ENCODE measurements at places on chromosomes 1 and 21. TPM values are rescaled to one million over a fixed set of nuclear protein-coding genes. Genes with fewer than 3 reads are reported as not detected.

- DNase-seq, result no peak
These were observed 83.5 kb upstream of the VANGL1 start for GRCh38 chr1:115558275-115558674.

Gene TEX38
- polyA plus RNA-seq, result 0.35 TPM

- peak; percentile 64 for DNase-seq
These were observed 905 bp downstream of the BTBD19 start for GRCh38 chr1:44808938-44809917.

Gene GPR89A
- polyA plus RNA-seq, result 16.4 TPM

DNA sequence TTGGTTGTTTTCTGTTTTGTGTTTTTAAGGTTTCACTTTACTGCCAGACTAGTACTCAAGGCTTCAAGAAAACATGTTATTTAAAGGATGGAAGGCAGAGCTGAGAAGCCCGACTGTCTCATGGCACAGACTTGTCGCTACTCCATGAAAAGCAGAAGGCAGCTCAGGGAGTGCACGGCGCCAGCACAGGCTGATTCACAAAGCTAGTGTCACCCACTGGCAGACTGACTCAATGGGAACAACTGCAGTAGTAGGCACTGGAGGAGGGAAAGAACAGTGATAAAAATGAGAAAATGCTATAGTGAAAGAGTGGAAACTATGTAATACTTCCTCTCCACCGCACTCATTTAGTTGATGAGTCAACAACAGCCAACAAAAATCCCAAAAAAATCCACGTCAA, 14.7 kb downstream of the HSF2BP start:
- DNase-seq, result no peak

Gene OR2L13
- not detected for polyA plus RNA-seq

Gene CR1
- polyA plus RNA-seq, result 0.05 TPM

Gene IGSF3
- 2.0 TPM for polyA plus RNA-seq

Gene SPRR3
- 2.8 TPM for polyA plus RNA-seq

- no peak for DNase-seq
These were observed 458.2 kb upstream of the DAB1 start for GRCh38 chr1:57882072-57882471.

Gene CELA2A
- 2,295 TPM for polyA plus RNA-seq

DNA sequence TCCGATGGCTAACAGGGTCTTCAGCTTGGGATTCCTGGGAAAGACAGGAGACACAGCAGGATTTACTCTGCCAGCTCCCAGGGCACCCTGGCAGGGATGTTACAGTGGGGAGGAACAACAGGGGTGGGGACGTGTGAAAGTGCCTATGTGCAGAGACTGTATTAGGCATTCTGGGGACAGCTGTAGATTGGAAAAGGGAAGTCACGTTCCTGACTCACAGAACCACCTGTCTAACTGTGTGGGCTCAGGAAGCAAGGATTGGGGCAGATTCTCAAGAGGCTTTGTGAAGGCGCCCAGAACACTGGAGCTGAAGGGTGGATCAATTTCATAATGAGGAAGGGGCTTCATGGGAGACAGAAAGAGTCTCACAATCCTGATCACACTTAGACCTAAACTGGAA, 4.4 kb downstream of the CHIT1 start:
- DNase-seq, result no peak

Gene TUT4
- 17.4 TPM for polyA plus RNA-seq

DNA sequence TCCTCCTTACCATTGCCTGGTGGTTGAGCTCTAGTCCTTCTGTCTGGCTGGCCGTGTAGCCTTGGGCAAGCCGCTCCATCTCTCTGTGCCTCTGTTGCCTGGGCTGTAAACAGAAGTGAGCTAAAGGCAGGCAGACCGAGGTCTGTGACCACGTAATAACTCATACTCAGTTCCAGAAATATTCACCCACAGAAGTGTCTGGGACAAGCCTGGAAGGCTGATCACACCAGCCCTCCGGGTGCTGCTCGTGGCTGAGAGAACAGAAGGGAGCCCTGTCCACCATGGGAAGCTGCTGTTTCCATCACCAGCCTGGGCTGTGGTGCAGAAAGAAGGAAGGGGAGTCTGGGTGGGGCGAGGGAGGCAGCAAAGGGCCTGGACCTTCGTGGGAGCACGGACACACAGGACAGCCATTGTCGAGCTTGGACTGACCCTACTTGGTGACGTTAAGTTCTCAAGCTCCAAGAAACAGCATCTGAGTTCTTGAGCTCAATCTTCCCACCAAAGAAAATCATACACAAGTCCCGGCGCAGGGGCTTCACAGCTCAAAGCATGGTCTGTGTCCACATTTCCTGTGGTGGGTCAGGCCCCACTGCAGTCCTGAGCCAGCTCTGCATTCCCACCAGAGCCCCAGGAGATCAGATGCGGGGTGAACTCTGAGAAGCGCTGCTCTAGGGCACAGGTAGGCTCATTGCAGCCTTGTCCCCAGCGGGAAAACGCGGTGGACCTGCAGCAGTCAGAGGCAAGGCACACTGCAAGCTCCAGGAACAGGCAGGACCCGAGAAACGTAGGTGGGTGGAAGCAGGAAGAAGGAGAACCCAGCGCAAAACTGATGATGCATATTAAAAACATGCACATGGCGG, 61.8 kb downstream of the RUNX3 start:
- no peak for DNase-seq

DNA sequence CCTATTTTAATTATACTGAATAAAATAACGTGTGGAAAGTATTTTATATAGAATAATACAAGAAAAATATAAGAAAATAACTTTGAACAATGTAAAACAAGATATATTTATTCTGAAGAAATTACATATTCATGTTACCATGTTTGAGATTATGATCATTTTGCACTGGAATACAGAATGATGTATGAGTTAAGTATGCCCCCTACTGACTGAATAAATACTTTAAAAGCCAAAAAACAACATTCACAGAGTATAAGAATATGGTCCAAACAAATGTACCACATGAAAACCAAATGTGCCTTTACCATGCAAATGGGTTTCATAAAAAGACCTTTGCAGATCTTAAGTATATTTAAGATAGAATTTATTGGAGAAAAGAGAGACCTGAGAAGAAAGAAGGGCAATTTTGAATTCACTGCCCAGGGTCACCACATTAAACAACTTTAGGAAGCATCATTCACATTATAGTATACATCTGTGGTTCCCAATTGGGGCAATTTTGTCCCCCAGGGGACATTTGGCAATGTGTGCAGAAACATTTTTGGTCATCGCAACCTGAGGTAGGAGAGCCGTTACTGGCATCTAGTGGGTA, 136.6 kb upstream of the GFI1 start:
- DNase-seq, result no peak

DNA sequence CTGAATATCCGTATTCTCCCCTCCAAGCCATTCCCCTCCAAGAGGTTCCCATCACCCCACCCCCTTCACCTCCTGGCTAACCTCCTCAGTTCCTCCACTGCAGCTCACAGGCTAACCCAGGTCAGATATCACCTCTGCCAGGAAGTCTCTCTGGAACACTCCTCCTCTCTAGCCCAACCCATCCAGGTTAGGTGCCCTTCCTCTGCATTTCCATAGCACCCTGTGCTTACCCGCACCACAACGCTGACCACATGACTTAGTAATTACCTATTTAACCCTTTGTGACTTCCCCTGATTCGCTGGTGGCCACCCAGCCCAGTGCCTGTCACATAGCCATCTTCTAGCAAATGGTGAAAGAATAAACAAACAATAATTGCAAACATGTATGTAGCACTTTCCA, 49.5 kb upstream of the IFFO2 start:
- peak; percentile 46 for DNase-seq

- DNase-seq, result no peak
These were observed 17.4 kb downstream of the AK4 start for GRCh38 chr1:65165269-65165993.

GRCh38 chr1:232278925-232279324, 351.0 kb downstream of the SIPA1L2 start:
- DNase-seq, result no peak

DNA sequence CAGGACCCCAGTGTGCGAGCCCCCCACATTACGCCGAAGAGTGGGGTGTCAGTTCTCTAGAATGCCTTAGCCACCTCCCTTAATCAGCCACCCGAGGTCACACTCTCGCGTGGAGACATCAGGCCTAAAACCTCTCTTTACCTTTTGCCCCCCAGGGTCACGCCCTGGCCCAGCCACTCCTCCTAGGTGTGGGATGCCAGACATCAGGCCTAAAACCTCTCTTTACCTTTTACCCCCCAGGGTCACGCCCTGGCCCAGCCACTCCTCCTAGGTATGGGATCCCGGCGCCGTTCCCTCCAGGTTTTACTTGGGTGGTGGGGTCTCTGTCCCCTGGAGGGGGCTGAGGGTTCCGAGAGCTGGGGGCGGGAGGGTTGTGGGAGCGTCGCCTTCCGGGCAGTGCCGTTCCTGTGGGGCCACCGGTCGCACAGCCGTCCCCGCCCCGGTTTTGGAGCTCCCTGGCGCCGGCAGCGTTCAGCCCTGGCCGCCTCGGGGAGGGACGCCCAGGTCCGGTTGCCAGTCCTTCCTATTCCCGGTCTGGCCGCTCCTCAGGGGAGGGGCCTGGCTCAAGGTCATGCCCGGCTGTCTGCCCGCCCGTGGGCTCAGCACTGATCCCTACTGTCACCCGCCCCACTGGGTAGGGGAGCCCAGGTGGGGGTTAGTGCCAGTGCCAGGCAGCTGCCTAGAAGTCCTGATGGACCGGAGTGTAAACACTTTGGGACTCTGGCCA, 882 bp downstream of the VPS13D start:
- peak; percentile 92 for DNase-seq

DNA sequence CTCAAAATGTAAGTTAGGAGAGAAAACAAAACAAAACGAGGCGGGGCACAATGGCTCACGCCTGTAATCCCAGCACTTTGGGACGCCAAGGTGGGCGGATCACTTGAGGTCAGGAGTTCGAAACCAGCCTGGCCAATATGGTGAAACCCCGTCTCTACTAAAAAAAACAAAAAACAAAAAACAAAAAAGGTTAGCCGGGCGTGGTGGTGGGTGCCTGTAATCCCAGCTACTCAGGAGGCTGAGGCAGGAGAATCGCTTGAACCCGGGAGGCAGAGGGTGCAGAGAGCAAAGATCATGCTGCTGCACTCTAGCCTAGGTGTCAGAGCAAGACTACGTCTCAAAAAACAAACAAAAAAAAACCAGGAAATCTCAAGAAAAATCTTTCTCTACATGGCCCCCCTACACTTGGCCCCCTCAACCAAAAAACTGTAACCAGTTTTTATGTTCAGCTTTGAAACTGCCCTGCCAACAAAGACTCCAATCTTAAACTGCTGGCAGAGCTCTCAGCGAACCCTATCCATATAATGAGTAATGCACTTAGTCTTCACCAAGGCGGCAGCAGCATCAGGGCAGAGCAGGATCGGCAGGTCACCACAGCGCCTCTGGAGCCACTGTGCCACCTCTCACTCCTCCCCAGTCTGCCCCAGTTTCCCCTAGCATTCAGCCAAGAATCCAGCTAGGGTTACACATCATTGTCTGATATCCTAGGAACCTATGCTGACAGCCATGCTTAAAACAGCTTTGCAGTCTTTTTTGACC, 71.7 kb downstream of the JAK1 start:
- DNase-seq, result no peak

DNA sequence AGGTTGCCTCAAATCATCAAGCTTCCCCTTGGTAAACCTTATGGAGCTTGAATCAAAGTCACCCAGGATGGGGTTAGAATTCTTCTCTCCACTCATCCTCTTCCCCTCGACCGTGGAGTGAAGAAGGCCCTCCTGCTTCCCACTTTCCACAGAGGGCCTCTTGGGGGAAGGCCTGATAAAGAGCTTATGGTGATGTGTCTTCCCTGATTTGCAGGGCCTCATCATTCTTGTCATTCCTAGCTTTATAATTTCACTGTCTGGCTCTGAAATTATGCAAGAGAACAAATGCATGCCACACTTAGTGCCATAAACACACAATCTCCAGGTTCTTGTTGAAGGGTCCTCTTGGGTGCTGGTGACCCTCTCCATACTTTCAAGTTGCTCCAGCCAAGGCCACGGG, 101.2 kb downstream of the HMGB4 start:
- DNase-seq, result no peak

DNA sequence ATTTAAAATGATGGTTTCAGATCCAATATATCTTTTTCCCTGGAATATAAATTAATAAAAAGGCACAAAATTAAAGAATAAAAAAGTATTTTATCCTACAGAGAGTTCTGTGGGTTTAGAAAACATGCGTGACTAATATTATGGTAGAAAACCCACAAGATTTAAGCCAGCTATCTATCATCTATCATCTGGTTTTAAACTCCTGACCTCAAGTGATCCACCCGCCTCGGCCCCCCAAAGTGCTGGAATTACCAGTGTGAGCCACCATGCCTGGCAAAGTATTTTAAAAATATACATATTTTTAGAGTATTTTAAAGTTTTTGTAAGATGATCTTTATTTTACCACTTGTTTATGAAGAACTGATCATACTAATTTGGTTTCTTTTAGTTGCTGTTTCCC, 79.5 kb downstream of the NRIP1 start:
- DNase-seq, result no peak

DNA sequence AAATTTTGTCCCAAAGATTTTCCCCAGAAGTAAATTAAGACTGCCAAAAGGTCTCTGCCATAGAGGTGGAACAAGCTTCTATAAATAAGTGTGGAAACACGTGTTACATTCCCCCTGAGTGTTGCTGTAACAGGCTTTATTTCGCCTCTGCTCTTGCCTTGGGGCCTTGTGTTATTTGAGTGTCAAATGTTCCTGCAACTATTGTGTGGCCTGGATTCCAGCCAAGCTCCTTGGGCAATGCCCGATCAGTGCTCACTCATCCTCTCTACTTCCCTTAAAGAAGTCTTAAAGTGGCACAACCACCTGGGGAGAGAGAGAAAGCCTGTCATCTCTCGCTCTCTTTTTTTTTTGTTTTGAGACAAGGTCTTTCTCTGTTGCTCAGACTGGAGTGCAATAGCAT, 156.7 kb downstream of the NR5A2 start:
- DNase-seq, result peak; percentile 77

GRCh38 chr1:46070164-46070814, 62.1 kb downstream of the PIK3R3 start:
- no peak for DNase-seq

GRCh38 chr1:55134152-55134808, 80.9 kb downstream of the USP24 start:
- DNase-seq, result no peak

Gene GNAT2
- polyA plus RNA-seq, result 0.82 TPM

Gene OR2M3
- not detected for polyA plus RNA-seq

Gene OR2L2
- 0.07 TPM for polyA plus RNA-seq

DNA sequence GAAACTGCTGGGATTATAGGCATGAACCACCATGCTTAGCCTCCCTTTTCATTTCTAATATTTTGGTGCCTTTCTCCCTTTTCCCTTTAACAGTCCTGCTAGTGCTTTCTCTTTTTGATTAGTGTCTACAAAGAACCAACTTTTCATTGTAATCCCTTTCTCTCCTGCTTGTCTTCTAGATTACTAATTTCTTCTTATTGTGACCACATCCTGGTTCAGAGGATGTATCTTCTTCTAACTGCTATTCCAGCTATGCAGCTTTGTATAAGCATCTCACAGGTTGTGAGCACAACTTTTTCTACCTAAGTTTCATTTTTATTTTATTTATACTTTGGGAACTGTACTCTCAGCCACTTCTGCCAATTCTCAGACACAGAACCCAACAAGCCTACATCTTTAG, 14.7 kb downstream of the ZNF648 start:
- no peak for DNase-seq

Gene C1QC
- 8.5 TPM for polyA plus RNA-seq

GRCh38 chr21:38284216-38284615, 27.4 kb downstream of the KCNJ15 start:
- no peak for DNase-seq

Gene GOLT1A
- 18.7 TPM for polyA plus RNA-seq

- DNase-seq, result no peak
These were observed 179.6 kb downstream of the DHRS3 start for GRCh38 chr1:12438349-12438924.

Gene TMEM82
- not detected for polyA plus RNA-seq

All from pancreas (tissue), 10 donors.